ENCODE measurements at places on chromosomes 2 and 18. TPM values are rescaled to one million over a fixed set of nuclear protein-coding genes. Genes with fewer than 3 reads are reported as not detected.

The SERPINB3 gene
- not detected for total RNA-seq

The GPR39 gene
- not detected for total RNA-seq

The RAPGEF4 gene
- 0.24 TPM for total RNA-seq

The GNLY gene
- total RNA-seq: 2.6 TPM

The AMER3 gene
- not detected for total RNA-seq

The TEX44 gene
- total RNA-seq: not detected

The SLC30A3 gene
- total RNA-seq: 0.67 TPM

The NT5DC4 gene
- total RNA-seq: not detected

The CGREF1 gene
- 5.8 TPM for total RNA-seq

The CHST10 gene
- 4.5 TPM for total RNA-seq

The BCL11A gene
- total RNA-seq: 0.67 TPM

The CDCA7 gene
- total RNA-seq: 74.0 TPM

The DRC1 gene
- not detected for total RNA-seq

The ALPI gene
- total RNA-seq: not detected

The PPP1R1C gene
- not detected for total RNA-seq

The ANKRD30BL gene
- not detected for total RNA-seq

The ABCG8 gene
- total RNA-seq: not detected

The LIMS2 gene
- total RNA-seq: 14.6 TPM

The FHOD3 gene
- not detected for total RNA-seq

The CD302 gene
- total RNA-seq: 0.48 TPM

The TXNDC2 gene
- not detected for total RNA-seq

The SIX2 gene
- not detected for total RNA-seq

The NEUROD1 gene
- total RNA-seq: not detected

The VWA3B gene
- total RNA-seq: 0.43 TPM

The KCNE4 gene
- not detected for total RNA-seq

The ARHGAP28 gene
- not detected for total RNA-seq

The EGR4 gene
- 0.07 TPM for total RNA-seq

The CCDC150 gene
- 10.8 TPM for total RNA-seq

The CFLAR gene
- 222 TPM for total RNA-seq

The IL36RN gene
- total RNA-seq: not detected

The SDC1 gene
- 0.67 TPM for total RNA-seq

The HTR2B gene
- not detected for total RNA-seq

The TMEM237 gene
- 17.6 TPM for total RNA-seq

The RBKS gene
- total RNA-seq: 1.1 TPM

The KCNG2 gene
- not detected for total RNA-seq

The POTEC gene
- not detected for total RNA-seq

The ARHGAP25 gene
- 46.7 TPM for total RNA-seq

The GAL3ST2 gene
- total RNA-seq: not detected

The DAPL1 gene
- total RNA-seq: not detected

The CAPN14 gene
- 1.1 TPM for total RNA-seq

The GBX2 gene
- not detected for total RNA-seq

The SFTPB gene
- not detected for total RNA-seq

The EPHA4 gene
- total RNA-seq: 1.3 TPM

Measured in activated naive CD4-positive, alpha-beta T cell treated with anti-CD3 and anti-CD28 coated beads for 36 hours (primary cell).